HTR-8/SVneo (cell line): ENCODE measurements at places on chromosomes 6 and 20.

- DNase-seq, result no peak
Observed at GRCh38 chr20:49685161-49685601, 28.5 kb downstream of the B4GALT5 start.

GRCh38 chr6:28693751-28694443 is 168.2 kb downstream of the GPX5 start:
- DNase-seq, result no peak

DNA sequence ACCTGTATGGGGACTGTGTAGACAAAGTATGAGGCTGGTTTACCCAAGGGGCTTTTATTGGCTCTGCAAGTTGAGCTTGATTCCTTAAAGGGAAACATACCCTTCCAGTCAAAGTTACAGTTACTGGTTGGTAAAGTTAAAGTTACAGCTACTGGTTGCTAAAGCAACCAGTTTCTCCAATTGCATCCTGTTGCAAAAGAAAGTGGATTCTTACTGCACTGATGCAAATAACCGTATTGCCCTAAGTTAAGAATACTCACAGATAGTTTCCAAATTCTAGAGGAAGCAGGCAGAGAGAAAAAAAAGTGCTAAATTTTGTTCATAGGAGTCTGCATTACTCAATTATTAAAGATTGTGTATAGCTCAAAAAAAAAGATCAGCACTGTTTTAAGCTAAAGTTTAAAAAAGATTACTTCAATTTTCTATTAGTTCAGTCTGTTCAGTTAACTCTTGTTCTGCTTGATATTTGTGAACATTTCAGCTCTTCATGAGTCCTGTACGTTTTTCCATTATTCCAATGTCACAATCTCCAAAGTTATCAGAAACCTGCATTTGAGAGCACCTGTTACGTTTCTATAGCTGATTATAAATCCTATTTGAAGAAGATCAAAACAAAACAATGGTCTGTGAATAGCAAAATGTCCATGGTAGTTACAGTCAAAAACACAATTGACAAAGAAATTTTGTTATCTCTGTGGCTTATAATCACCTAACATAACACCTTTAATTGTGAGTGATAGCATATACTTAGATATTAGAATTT is 8.6 kb upstream of the IL22RA2 start:
- no peak for DNase-seq

- DNase-seq, result no peak
Observed at GRCh38 chr20:35601990-35602389, 13.6 kb upstream of the SPAG4 start.

GRCh38 chr6:156309017-156309416 is 468.2 kb upstream of the ARID1B start:
- DNase-seq, result no peak

DNA sequence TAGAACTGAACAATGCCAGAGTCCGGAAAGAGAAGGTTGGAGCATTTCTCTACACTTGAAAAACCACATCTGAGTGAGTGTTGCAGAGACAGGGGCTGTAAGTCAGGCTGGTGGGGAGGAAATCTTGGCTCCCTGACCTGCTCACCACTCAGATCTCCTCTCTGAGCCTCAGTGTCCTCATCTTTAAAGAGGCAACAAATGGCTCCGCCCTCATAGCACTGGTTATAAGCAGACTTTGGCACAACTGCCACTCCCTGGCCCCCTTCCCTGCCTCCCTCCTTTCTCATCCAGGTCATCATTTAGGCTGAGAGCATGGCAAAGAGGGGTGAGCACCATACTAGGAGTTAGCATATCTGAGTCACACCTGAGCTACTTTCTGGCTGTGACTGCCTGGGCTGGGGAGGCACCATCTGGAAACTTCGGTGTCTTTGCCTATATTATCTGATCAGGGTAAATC is 10.6 kb downstream of the SIRPG start:
- no peak for DNase-seq

DNA sequence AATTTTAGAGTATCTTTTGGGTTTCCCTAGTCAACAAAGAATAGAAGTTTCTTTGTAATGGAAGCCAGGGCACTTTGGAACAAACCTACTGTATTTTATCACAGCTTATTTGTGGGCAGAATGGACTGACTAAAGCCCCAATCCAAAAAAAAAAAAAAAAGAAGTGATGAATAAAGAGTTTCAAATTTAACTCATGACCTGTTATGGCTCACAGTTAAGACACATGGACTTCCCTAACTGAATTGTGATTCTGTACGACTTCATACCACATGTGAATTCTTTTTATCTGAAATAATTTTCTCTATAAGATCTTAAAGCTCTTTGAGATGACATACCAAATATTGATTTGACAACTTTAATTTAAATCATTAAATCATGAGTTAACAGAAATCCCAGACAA is 77.2 kb downstream of the FILIP1 start:
- no peak for DNase-seq

GRCh38 chr6:43826730-43827129 is 56.7 kb downstream of the VEGFA start:
- no peak for DNase-seq

- no peak for DNase-seq
Observed at GRCh38 chr6:72653026-72653425, 31.2 kb downstream of the KCNQ5 start.

GRCh38 chr6:90413867-90414266 is 117.2 kb upstream of the BACH2 start:
- DNase-seq, result no peak

- no peak for DNase-seq
Observed at GRCh38 chr20:12914804-12915203, 94.0 kb upstream of the SPTLC3 start.

- no peak for DNase-seq
Observed at GRCh38 chr6:36381502-36382389, 5.7 kb downstream of the ETV7 start.

- DNase-seq, result no peak
Observed at GRCh38 chr6:11632231-11632630, 94.7 kb downstream of the TMEM170B start.

GRCh38 chr20:11266571-11266970 is 592.8 kb upstream of the JAG1 start:
- no peak for DNase-seq

DNA sequence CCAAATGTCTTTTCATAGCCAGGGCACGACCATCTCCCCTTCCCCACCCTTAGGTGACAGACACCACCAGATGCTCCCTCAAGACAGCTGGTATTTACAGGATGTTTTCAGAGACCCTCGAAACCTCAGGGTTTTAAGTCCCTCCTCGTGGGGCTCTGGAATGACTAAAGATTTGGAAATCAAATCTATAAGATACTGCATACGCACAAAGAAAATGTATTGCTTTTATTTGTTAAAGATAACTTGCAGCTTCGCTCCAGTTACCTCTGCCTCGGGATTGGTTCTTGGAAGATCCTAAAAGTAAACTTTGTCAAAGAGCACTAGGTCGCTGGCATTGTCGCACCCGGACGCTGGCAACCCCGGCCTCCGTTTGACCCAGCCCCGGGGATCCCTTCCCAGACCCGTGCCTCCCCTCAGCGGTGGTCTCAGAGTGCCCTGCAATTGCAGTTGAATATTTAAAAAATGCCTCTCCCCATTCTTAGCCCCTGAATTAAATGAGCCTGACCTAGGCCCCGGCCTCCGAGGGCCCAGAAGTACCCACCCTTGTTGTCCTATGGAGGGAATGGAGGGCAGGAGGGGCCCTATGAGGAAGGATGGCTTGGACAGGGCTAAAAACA is 7.1 kb downstream of the PAX1 start:
- no peak for DNase-seq

DNA sequence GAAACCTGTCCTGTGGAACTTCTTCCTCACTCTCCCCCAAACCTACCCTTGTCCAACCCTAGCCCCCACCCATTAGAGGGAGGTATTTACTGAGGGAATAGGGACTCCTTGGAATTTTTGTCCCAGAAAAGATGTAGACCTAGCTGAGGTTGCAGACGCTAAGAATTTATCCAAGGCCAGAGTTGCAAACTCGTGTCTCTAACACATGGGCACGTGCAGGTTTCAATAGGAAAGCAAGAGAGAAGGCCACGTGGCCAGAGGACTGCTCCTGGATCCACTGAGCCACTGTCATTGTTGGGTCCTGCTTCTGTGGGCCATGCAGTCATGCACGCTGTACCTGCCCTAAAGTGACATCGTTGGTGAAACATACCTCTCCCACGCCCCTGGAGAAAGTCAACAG is 243.4 kb upstream of the KCNG1 start:
- no peak for DNase-seq

DNA sequence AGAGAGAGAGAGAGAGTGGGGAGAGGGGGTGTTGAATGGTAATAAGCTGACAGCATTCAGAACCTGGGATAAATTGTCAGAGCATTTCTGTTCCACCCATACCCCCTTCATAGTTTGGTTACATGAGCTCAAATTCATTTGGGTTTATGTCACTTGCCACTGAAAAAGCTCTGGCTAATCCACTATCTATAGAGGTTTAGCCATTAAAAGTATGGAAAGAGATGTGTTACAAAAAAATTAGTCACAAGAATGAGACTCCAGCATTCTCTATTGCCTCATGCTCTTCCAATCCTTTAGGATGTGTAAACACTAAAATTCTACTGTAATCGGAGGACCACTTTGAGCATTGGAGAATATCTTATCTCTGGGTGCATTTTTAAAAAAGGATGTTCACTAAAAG is 297.6 kb upstream of the TCF21 start:
- no peak for DNase-seq
